ENCODE measurements at places on chromosomes 4 and X. TPM values are rescaled to one million over a fixed set of nuclear protein-coding genes. Genes with fewer than 3 reads are reported as not detected.

Gene NUDT10
- total RNA-seq, result 0.81 TPM

Gene DKK2
- total RNA-seq, result 8.3 TPM

Gene GLRA3
- not detected for total RNA-seq

Gene CSAG3
- not detected for total RNA-seq

Gene DCAF4L1
- total RNA-seq, result 0.18 TPM

Data from pulmonary artery endothelial cell (primary cell).